Midbrain (tissue), 1 donor: ENCODE measurements at places on chromosomes 2 and 18.
A peak's percentile ranks its signal among the peaks of the same experiment; 100 is the strongest.

DNA sequence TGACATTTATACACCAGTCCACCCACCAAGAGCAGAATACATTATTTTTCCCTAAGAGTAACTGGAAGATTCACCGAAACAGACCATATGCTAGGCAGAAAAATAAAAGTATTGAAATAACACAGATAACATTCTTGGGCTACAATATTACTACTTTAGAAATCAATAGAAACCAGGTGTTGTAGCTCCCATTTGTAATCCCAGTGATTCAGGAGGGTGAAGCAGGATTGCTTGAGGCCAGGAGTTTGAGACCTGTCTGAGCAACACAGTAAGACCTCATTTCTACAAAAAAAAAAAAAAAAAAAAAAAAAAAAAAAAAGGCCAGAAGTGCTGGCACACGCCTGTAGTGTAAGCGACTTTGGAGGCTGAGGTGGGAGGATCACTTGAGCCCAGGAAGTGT, 9.6 kb downstream of the ICA1L start:
- DNase-seq = no peak

DNA sequence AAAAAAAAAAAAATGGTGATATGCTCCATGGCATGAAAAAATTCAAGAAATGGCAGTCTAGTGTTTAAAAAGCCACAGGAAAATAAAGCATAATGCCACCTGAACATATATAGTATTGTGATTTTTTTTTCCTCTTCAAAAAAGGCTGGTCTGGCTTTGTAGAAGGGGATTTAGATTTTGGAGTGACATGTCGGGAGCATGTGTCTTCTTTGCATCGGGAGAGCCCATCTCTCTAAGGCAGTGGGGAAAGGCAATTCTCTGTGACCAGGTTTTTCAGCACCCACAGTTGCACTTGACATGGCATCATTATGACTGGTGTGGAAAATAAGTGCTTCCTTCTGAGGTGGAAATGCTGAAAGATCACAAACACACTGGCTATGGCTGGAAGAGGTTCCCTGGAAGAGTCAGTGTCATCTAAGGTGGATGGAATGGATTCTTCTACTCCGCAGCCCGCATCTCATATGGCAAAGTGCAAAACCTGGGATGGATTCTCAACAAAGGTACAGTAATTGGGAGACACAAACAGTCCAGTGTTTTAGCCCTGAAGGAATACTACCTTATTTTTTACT, 172.5 kb downstream of the AGAP1 start:
- peak; percentile 83 for DNase-seq

DNA sequence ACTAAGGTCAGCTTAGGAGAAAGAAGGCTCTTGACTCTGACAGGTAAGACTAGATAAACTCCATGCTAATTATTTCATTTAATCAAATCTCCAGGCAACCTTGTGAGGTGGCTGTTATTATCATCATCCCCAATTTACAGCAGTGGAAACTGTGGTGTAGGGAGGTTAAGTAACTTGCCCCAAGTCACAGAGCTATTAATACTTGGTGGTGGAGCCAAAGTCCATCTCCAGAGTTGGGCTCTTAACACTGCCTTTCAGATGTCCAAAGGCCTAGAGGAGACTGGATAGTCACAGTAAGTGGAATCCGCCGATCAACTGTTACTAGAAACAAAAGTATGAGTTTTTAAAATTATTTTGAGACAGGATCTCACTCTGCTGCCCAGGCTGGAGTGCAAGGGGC, 46.6 kb upstream of the SP3 start:
- no peak for DNase-seq

- no peak for DNase-seq
These were observed 2.0 kb downstream of the SATB2 start for GRCh38 chr2:199455545-199456382.

DNA sequence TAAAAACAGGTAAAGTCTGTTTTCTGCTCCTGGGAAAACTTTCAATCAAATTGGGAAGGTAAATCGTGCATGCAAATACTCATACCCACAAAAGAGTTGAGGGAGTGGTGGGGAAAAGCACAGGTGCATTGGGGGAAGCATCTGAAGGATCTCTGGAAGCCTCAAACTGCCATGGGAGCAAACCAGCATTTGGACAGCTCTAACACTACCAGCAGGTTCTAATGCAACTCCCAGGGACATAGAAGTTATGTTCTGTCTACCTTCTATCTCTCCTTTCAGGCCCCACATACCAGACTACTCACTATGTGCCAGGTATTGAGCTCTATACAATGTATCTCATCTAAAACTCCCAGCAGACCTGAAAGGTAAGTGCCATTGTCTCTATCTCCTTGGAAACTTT, 933.7 kb downstream of the NRXN1 start:
- DNase-seq = no peak

DNA sequence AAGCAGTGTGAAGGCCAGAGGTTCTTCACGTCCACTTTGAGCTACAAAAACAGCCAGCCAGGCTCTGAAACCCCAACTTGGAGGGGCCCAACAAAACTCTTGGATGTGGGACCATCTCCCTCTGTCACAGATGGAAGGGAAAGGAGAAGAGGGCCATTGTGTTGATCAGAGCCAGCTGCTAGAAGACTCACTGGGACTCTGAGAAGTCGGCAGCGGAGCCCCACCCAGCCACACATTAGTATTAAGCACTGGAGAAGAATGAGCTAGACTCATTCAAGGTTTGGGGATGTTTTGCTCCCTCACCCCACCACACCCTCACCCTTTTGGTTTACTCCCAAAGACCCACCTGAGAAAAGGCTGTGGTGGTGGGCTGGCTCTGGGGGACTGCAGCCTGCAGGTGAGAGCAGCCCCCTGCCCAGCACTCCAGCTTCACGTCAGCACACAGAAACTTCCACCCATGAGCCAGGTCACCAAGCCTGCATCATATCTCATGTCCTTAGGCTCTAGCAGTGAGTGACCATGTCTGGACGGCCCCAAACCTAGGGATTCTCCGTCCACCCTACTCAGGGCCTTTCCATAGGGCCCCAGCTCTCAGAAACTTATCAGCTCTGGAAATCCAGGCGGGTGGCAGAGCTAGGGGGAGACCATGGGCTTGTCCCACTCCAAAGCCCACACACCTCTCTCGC, 12.6 kb downstream of the TEX51 start:
- DNase-seq = no peak

DNA sequence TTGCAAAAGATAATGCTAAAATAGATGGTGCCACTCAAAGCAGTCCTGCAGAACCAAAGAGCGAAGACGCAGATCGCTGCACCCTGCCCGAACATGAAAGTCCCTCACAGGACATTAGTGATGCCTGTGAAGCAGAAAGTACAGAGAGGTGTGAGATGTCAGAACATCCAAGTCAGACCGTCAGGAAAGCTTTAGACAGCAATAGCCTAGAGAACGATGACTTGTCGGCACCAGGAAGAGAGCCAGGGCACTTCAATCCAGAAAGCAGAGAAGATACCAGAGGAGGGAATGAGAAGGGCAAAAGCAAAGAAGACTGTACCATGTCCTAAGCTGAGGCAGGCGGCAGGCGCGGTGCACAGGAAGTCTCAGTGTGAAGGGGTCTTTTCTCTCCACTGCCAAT, 34.8 kb upstream of the RBM44 start:
- no peak for DNase-seq

- DNase-seq = no peak
These were observed 129.7 kb downstream of the PTPRM start for GRCh38 chr18:7696780-7697179.

GRCh38 chr2:137935591-137935990, 28.7 kb upstream of the HNMT start:
- DNase-seq = no peak

DNA sequence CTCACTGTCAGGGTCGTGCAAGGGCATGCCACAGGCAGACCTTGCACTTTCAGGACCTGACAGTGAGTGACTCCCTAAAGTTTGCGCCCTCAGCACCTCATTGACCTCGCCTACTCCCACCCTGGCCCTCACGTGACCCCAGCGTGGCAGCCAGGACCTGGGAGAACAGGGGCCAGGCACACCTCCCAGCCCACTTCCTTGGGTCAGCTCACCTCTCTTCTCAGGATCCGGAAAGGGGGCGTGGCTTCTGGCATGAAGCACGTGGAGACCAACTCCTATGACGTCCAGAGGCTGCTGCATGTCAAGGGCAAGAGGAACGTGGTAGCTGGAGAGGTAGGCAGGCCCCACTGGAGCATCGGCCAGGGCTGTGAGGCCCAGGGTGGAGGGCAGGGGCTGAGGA, 8.8 kb downstream of the VIL1 start:
- no peak for DNase-seq

DNA sequence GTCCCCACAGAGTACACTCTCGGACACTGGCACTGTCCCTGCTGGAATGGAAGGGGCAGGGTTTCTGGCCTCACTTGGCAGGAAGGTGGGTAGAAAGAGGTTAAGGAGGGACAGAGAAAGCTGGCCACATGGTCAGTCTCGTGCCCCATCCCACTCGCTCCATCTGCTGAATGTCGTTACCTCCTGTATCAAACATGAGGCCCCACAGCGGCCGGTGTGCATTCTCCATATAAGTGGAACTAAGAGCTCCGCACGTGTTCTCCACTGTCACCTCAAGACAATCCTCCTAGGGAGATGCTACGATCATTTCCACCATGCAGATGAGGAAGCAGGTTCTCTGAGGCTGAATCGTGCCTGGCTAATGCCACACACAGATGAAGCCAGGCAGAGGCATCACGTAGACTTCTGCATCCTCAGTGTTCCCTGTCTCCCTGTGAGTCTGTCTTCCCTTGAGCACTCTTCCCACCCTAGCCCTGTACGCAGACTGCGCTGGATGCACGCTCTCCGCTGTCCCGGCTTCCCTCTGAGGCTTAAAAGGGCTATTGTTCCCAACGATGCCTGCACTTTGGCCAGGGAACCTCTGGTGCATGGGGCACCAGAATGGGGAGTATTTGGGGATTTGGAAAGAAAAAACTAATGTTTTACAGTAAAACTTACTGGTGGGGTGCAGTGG, 35.1 kb downstream of the MAL start:
- DNase-seq = peak; percentile 73

- peak; percentile 15 for DNase-seq
These were observed 640 bp downstream of the SLC39A6 start for GRCh38 chr18:36128530-36128870.

DNA sequence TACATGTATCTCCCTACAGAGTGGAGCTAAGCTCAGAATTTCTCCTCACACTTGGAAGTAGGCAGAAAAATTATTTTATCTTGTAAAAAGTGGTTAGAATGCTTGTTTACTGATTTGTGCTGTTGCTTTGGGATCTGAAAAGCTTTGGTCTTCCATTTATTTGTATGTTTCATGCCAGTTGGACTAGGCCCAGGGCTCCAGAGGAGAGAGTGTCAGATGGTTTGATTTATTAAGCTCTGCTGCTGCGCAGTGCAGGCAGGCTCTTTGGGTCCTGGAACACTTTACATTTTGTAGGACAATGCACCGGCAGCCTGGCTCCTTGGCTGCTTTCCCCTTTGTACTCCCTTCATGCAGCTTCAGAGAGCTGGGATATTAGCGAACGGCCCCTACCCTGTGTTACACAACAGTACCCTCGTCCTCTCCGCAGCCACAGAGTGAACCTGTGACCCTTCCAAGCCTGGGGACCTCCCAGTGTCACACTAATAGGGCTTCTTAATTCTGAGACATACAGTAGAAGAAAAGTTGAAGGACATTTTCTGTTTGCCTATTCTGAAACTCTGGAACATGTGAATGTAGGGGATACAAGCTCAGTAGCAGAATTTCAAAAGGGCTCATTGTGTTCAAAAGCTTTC, 56.7 kb upstream of the EML6 start:
- peak; percentile 81 for DNase-seq

- DNase-seq = no peak
These were observed 243.5 kb downstream of the ASXL3 start for GRCh38 chr18:33821503-33821902.

DNA sequence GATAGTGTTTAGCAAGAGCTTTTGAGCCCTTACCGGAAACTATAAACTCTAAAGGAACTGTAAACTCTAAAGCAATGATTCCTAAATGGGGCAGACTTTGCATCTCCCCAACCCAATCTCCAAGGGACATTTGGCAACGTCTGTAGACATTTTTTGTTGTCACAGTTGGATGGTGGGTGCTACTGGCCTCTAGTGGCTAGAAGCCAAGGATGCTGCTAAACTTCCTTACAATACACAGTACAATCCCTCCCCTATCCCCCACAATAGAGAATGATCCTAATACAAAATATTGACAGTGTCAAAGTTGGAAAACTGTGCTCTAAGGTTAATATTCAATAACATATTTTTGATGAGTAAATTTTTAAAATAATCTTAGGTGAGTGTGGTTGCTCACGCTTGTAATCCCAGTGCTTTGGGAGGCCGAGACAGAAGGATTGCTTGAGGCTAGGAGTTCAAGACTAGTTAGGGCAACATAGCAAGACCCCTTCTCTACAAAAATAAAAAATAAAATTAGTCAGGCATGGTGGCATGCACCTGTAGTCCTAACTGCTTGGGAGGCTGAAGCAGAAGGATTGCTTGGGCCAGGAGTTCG, 66.7 kb downstream of the PTPN4 start:
- DNase-seq = peak; percentile 58

GRCh38 chr18:49999128-49999527, 185.8 kb upstream of the ACAA2 start:
- no peak for DNase-seq

GRCh38 chr2:55090702-55091101, 40.5 kb upstream of the RTN4 start:
- DNase-seq = no peak

GRCh38 chr2:10240911-10241610, 61.6 kb upstream of the HPCAL1 start:
- no peak for DNase-seq

DNA sequence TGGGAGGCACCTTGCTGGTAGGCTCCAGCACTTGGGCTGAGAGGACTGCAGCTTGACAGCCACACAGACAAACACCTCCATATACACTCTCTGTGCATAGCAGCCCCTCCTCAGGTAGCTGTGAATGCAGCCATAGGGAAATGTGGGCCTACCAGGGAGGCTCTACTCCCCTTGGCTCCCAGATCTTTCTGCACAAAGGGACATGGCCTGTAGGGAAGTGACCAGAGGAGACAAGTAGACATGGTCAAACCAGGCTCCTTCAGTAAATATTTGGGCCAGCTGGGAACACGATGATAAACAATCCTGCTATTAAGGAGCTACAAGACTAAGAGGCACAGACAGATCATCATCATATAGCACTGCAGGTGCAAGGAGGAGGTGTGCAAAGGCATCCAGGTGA, 35.9 kb upstream of the PDCL3 start:
- no peak for DNase-seq

- DNase-seq = no peak
These were observed 56.8 kb upstream of the MSH2 start for GRCh38 chr2:47346107-47346506.
